Stimulated activated CD8-positive, alpha-beta memory T cell treated with anti-CD3 and anti-CD28 coated beads, Interleukin-7, amount 100 ng/mL, for 1 hour (primary cell): ENCODE measurements at places on chromosomes 2 and 18.

GRCh38 chr2:106531676-106532214 lies 44.6 kb downstream of the CD8B2 start:
- DNase-seq: no peak

DNA sequence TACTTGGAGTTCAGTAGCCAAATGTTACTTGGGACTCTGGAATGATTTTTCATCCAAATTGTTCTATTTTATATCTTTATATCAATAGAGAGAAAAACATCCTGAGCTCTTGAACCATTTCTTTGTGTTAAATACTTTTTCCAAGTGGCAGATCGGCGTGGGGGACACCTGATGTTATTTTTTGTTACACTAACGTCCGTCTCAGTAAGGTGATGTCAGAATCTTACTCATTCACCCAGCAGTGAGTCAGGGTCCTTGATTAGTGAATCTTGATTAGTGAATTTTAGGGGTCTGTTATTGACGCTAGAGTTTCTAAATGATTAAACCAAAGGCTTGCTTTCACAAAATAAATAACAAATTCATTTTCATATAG lies 1.7 kb downstream of the MIB1 start:
- DNase-seq: no peak

DNA sequence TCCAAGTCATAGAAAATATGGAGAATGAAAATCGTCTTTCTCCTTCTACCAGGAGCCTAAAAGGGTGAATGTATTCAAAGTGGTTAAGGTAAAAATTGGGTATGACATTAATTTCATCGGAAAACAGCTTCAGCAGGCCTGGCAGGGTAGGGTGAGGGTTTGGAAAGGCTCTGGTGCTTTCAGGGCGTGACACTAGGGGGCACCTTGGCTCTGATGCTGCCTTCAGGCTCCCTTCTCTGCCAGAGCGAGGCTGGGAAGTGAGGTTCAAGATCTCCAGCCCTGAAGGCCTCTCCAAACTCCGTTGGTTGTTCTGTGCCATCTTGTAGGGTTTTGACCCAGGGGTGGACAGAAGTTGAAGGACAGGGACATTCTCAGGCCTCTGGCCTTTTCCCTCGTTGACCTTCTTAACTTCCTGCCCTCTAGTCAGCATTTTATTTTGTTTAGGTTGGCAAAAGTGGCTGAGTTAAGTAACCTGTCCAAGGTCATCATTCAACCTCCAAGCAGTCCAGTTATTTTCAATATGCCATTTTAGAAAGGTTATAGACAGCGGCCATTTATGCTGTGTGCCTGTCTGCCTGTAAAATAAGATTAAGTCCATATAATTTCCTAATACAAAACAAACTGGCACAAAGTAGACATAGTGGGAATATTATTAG lies 40.3 kb downstream of the EML6 start:
- no peak for DNase-seq

DNA sequence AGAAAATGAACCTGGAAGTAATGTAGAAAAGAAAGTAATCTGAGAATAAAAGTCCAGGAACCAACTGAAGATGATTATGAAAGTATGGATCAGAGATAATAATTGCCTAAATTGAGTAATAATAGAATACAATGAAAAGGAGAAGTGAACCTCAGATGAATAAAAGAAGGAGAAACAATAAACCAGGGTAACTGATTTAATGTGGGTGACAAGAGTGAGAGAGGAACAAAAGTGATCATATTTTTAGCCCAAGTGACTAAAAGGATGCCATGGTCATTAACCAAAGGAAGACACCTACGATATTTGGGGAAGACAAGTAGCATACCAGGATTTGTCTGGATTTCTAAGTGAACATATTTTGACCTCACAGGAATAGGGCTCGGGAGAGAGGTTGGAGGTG lies 600.6 kb downstream of the RNF144A start:
- no peak for DNase-seq

- DNase-seq: no peak
Observed at GRCh38 chr2:230952226-230952956, 27.3 kb upstream of the GPR55 start.

GRCh38 chr2:223976635-223977226 lies 19.5 kb downstream of the MRPL44 start:
- no peak for DNase-seq

DNA sequence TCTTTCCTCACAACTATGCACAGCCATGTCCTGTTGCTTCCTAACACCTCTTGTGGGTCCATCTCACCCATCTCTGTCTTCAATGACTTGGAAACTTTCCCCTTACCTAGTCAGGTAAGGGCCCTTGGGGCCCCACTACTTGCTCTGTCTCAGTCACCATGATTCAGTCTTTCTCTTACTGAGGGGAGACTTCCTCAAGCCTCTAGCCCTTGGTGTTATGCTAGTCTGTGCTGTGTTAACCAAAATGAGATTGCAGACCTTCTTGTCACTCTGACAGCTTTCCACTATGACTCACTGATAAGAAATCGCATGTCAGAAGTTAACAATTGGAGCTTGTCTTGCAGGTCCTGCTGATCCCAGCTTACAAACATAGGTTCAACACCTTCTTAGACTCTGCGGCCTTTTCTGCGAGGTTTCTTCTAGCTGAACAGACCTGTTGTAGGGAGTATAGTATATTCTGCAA lies 65.3 kb downstream of the WDR75 start:
- DNase-seq: no peak

GRCh38 chr18:72171596-72171995 lies 372.5 kb downstream of the CBLN2 start:
- no peak for DNase-seq

GRCh38 chr2:55138014-55138881 lies 88.0 kb upstream of the RTN4 start:
- no peak for DNase-seq

DNA sequence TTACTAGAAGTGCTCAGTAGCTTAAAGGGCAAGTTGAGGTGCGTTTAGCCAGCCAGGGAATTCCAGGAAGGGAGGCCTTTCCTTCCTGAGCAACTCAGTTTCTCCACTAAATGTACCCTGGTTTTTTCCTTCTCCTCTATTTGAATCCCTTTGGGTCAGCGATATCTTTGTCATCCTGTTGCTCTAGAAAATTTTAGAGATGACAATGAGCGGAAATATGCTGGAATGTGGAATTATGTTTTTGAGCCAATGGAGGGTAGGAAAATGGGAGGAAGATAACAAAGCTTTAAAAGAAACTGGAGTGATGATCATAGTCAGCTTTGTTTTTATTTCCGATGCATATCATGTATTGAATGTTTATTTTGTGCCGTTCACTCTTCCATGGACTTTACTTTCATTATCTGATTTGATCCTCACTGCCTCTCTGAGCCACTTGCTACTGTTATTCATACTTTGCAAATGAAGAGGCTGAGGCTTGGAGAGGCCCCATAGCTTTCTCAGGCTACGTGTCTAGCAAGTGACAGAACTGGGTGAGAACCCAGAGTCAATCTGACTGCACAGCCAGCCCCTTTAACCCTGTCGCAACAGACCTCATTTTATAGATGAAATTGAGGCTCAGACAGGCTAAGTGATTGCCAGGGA lies 67.3 kb downstream of the NTSR2 start:
- DNase-seq: no peak

- DNase-seq: no peak
Observed at GRCh38 chr2:175309799-175310198, 128.3 kb upstream of the ATP5MC3 start.

GRCh38 chr2:182359027-182359989 lies 67.5 kb downstream of the PDE1A start:
- DNase-seq: no peak

DNA sequence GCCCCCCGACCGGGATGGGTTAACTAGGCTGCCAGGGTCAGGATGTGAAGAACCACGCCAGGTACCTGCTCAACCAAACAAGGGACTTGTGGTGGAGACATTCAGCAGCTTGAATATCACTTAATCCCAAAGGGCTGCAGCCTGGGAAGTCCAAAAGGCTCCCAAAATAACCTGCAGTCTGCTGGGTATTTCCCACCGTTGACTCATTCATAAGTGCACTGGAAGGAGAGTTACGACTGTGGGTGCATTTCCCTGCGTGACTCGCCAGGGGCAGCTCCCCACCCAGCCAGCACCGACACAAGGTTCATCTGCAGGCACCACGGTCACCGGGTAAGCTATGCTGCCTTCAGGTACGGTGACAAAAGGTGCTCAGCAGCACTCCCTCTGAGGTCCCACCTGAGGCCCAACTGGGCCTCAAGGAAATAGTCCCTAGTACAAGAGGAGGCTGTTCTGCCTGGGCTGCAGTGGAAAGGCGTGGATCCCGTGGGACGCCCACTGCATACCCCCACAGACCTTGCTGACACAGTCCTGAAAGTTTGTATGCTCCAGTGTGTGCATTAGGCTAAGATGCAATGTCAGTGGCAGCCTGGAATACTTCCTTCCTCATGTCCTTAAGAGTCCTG lies 86.5 kb downstream of the UXS1 start:
- no peak for DNase-seq

DNA sequence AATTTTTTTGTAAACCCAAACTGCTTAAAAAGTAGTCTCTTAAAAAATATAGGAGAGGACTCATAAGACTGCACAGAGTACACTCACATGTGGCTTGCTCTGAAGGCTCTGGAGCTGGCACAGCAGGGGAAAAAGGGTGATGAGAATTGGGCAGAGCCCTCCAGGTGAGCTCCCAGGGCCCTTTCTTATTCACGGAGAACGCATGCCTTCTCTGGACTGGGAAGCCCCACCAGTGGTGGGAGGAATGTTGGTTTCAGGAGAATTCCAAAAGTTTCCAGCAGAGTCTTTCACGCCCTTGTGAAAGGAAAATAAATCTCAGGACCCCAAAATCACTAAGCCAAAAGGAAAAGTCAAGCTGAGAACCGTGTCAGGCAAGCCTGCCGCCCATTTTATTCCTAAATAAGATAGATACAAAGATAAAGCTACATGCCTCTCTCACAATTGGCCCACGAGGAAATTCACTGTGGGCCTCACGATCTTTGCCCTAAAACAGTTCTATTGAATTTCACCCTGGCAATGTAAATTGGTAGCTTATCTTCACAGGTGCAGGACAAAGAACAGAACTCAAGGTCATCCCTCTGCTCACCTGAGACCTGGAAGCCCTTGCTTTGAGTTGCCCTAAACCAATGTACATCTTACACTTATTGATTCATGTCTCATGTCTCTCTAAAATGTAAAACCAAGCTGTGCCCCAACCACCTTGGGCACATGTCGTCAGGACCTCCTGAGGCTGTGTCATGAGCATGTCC lies 15.5 kb upstream of the MC5R start:
- no peak for DNase-seq

DNA sequence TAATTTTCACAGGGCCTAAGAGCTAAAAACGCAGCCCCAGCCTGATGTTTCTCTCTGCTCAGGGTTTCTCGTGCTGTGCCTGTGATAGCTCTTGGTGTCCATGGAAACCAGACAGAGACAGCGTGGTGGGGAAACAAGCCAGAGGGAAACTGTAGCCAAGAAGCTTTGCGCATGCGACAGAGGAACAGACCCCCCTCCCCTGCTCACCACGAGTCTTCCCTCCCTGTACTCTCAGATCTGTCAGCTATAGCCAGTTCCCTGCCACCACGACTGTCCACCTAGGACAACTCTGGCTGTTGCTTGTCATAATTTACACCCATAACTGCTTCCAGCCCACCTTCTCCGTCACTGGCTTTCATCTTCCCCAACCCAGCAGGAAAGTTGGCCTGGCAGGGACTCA lies 13.2 kb upstream of the DNAJC27 start:
- DNase-seq: no peak

GRCh38 chr2:60832621-60833020 lies 48.8 kb upstream of the REL start:
- no peak for DNase-seq

DNA sequence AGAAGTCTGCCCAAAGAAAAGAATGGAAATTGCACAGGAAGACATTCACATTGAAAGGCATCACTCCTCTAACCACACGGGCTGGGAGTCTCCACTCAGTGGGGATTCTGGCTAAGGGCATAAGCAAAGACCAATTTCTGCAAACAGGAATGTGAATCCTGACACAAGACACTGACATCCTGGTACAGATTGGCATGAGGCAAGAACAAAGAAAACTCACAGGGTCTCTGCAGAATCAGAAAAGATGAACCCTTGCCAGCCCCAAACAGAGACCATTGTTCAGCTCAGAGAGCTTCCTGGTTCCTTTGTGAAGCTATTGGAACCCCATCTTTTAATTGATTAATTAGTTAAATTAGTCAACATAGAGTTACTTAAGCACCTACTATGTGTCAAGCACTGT lies 82.3 kb downstream of the UPP2 start:
- DNase-seq: no peak

DNA sequence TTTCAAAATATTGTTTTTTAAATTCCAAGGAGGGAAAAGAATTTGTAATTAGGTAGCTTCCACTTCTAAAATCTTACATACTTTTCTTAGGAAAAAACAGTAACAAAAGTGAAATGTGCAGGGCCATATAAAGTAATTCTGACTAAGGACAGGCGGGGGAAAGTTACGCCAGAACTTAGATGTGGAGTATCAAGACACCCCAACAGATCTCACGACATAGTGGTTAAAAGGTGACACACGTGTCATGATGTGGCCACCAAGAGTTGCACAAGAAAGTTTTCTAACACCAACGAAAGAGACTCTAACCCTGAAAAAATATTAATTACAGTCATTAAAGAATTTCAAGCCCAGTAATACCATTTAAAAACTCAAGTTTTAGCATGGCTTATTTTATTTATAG lies 51.0 kb downstream of the KIDINS220 start:
- no peak for DNase-seq

DNA sequence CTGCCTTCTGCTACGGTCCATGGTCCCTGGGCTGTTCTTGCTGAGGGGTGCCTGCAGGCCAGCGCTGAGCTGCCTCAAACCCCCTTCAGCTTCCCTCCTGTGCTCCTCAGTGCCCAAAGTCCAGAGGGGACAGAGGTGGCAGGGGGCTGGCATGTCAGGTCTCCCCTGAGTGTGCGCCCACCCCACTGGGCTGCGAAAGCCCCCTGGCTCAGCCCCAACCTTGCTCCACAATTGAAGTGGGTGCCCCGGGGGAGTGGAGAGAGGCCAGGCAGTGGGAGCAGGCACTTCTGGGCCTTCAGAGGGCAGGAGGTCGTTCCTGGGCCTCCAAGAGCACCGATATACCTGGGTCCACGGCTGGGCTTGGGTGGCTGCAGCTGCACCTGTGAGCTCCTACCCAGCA lies 548.7 kb upstream of the FAM98A start:
- no peak for DNase-seq

DNA sequence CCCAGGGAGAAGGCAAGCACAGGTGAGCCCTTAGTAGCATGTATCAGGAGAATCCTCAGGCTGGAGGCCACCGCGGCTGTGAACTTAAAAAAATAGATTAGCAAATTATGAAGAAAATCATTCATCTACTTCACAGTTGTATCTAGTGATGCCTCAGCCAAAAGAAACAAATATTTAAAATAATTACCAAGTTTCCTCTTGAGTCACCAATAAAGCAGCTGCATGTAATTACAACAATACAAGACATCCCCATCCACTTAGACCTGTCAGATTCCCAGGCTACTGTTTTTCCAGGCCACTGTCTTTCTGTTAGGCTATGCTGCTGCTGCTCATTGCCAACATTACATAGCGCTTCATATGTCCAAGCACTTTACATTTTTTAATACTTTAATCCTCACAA lies 54.6 kb upstream of the PHLPP1 start:
- no peak for DNase-seq

DNA sequence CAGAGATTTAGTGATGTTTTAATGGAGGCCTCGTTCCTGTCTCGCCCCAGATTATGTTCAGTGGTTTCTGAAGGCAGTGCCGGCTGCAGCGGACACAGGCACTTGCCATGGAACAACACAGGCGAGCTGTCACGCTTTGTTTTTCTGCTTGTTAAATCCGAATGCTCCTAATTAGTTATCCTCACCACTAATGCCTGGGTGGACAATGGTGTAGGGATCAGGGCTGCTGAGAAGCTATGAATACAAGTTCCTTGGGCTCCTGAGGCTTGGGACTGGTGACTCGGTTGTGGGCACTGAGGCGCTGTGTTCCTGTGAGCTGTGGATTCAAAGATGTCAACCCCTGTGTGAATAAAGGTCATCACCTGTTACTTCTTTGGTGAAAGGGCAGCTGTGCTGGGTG lies 123.5 kb downstream of the PLEKHM3 start:
- DNase-seq: no peak
